ENCODE measurements at places on chromosomes 7 and 10.

DNA sequence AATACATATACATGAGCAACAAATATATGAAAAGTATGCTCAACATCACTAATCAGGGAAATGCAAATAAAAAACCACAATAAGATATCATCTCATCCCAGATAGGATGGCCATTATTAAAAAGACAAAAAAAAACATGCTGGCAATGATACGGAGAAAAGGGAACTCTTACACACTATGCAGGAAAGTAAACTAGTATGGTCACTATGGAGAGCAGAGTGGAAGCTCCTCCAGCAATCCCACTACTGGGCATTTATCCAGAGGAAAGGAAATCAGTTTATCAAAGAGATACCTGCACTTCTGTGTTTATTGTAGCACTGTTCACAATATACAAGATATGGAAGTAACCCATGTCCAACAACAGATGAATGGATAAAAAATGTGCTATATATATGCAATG is 217.5 kb downstream of the SDK1 start:
- DNase-seq, result no peak

GRCh38 chr10:22329150-22329549 is 8.3 kb downstream of the BMI1 start:
- DNase-seq, result no peak

DNA sequence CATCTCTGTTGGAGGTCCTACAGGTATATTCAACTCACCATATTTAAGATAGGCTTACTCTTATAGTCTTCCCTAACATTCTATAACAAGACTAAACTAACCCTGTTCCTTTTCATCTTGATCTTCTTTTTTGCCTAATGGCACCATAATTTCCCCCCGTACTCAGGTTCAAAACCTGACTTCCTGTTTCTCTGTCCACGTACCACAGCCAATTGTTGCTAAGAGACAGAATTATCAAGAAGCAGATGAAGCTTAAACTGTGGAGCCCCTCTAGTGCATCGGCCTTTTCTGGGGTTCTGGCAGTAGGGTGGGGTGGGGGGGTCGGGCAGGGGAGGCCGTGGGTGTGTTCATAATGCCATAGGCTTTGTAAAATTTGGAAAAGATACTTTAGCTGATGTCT is 109.2 kb downstream of the EVX1 start:
- DNase-seq, result no peak

DNA sequence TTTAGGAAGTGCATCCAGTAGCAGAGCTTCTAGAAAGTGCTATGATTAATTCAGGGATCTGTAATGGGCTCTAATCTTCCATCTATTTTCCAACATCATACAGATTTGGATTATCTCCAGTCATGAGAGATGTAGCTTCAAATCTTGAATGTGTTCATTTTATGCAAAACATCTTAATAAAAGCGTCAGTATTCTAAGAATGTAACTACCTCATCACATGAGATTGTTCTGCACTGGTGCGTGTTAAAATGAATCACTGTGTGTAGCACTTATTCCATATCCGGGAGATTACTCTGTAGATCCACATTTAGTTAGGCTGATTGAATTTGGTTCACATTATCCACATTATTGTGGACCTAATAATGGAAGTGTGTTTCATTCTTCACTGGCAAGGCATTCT is 344.9 kb upstream of the CHRM2 start:
- no peak for DNase-seq

DNA sequence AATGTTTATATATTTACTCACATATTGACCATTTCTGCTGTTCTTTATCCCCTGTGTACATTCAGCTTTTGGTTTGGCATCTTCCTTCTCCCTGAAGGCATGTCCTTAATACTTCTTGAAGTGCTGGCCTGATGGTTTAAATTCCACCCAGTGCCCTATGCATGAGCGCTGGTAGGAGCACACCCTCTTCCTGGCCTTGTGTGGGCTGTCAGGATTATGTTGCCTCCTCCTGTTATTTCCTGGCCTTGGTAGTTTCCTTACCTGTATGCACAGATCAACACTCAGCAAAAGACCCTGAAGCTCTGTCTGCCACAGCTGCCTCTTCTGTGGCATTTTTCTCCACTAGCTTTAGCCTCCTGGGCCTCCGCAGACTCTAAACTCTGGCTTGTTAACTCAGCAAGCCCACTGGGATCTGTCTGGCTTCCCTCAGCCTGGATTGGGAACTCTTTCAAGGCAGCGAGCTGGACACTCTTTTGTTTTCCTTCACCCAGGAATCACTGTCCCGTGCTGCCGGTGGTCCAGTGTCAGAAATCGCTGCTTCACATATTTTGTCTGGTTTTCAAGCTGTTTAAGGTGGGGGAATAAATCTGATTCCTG is 595.2 kb downstream of the SDK1 start:
- DNase-seq, result no peak

DNA sequence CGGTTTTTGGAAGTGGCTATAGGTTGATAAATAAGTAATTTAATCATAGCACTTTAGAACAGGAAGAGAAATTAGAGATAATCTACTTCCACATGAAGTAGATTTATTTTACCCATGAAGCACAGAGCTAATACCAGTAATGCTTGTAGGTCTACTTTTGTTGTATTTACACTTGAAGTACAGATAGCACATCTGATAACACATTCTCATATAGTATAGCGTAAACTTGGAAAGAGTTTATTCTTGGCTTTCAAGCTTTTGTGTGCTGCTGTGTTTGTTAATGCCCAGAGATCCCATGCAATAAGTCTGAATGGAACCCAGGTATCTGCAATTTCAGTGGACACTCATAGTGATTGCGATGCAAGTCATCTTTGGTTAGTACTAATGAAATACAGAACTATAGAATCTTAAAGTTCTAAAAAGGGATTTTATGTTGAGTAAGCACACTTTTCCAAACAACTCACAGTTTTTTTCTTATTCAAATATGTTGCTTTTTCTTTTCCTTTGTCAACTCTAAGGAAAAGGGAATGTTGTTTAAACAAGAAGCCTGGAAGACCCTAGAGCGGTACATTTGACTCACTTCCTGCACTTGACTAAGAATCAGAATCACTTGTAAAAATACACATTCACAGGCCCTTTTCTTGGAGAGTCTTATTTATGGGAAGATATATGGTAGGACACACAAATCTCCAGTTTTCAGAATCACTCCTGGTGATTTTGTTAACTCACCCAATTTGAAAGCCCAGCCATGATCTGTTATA is 105.8 kb downstream of the GNAI1 start:
- DNase-seq, result no peak

DNA sequence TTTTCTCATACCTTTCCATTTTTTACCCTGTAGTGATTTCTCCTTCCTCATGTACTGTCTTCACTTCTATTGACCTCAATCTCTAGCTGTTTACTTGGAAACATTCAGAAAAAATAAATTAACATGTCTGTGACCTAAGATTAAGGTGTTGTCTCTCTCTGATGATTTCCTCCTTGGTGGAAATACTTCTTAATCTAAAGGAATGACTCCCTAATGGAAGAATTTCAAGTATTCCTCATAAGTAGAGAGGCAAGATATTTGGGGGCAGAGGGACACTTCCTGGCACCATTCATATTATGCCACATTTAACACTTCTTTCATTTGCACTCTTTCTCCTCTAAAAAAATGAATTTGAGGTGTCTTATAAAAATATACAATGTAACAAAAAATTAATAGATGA is 202.8 kb downstream of the NEBL start:
- no peak for DNase-seq

DNA sequence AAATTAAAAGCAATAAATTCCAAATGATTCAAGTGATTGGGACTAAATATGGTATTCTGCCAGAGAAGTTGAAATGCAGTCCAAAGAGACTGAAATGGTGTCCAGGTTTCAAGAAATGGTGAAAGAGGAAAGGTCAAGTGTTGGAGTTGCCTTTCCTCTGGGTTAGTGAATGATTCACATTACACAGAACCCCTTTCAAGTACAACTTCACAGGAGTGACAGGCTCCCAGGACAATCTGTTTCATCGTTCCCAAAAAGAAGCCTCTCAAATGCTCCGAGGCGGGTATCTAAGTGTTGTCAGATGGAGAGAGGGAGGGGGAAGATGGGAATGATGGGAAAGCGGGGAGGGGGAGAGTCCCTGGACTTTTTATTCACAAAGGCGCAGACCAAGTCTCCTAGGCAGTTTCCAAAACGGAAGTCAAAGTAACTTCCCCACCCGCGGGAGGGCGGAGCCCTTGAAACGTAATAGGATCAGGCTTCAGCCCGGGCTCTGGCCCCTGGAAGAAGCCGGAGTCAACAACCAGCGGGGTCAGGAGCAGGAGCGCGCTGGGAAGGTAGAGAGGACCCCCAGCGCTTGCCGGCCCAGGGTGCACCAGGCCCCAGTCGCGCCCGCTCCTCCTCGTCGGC is 754 bp downstream of the SLC25A13 start:
- DNase-seq, result peak; percentile 90

GRCh38 chr10:8898745-8899330 is 844.4 kb downstream of the GATA3 start:
- no peak for DNase-seq

Data from hematopoietic multipotent progenitor cell treated with erythropoietin and hydrocortisone succinate and interleukin-3 and kit ligand, for 6 days (in vitro differentiated cells).